ENCODE measurements at places on chromosomes 7 and 10. TPM values are rescaled to one million over a fixed set of nuclear protein-coding genes. Genes with fewer than 3 reads are reported as not detected.

GRCh38 chr10:121460733-121461132 is 137.5 kb downstream of the FGFR2 start:
- no peak for DNase-seq

DNA sequence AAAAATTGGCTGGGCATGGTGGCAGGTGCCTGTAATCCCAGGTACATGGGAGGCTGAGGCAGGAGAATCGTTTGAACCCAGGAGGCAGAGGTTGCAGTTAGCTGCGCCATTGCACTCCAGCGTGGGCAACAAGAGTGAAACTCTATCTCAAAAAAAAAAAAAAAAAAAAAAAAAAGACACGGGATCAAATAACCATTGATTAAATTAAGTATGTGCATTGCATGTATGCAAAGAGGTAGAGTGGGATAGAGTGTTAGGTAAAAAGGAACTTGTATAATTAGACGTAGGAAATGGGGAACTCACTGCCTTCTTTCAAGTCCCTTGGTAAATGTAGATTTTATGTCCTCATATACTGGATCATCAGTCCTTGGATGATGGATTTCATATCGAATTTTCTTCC is 13.1 kb downstream of the VCL start:
- no peak for DNase-seq

BAIAP2L1 gene
- 46.8 TPM for total RNA-seq

- DNase-seq, result peak; percentile 90
Measured at GRCh38 chr10:113073549-113074189, 123.6 kb downstream of the TCF7L2 start.

GRID2IP gene
- not detected for total RNA-seq

- DNase-seq, result no peak
Measured at GRCh38 chr10:93799155-93799708, 41.5 kb downstream of the LGI1 start.

- DNase-seq, result no peak
Measured at GRCh38 chr7:151900591-151900985, 23.7 kb upstream of the PRKAG2 start.

GRCh38 chr10:10782603-10783002 is 235.1 kb upstream of the CELF2 start:
- DNase-seq, result no peak

COL13A1 gene
- total RNA-seq, result 6.0 TPM

UPK3BL2 gene
- total RNA-seq, result 1.0 TPM

- no peak for DNase-seq
Measured at GRCh38 chr10:7998831-7999230, 55.7 kb upstream of the GATA3 start.

DNA sequence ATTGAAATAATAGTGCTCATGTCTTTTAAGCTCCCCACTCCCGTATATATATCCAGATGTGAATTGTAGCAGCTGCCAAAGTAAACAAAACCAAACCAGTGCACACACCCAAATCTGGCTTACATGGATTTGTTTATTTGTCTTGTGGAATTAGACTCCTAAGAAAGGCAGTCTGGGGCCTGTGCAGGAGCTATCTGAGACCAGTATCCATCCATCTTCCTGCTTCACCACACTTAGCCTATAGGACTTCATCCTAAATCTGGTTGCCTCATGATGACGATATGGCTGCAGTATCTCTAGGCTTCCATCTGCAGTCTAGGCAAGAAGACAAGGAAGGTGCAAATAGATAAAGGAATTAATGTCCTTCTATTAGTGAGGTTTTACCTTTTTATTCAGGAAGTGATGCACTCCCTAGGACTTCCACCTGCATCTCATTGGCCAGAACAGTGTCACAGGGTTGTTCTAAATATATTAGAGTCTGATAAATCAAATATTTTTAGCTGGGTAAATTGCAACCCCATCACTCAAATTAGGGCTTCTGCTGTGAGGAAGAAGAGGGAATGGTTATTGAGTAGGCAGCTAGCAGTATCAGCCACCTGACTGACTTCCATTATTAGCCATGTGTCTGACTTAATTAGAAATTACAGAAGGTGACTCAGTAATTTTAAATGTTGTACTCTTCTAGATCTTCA is 6.0 kb downstream of the WIPF3 start:
- DNase-seq, result no peak

- no peak for DNase-seq
Measured at GRCh38 chr10:130174328-130174727, 38.1 kb downstream of the GLRX3 start.

GRCh38 chr7:703049-703448 is 23.4 kb upstream of the DNAAF5 start:
- no peak for DNase-seq

NKX1-2 gene
- total RNA-seq, result not detected

GRCh38 chr10:67785098-67785497 is 52.9 kb downstream of the DNAJC12 start:
- no peak for DNase-seq

CNTNAP2 gene
- total RNA-seq, result 2.7 TPM

DNA sequence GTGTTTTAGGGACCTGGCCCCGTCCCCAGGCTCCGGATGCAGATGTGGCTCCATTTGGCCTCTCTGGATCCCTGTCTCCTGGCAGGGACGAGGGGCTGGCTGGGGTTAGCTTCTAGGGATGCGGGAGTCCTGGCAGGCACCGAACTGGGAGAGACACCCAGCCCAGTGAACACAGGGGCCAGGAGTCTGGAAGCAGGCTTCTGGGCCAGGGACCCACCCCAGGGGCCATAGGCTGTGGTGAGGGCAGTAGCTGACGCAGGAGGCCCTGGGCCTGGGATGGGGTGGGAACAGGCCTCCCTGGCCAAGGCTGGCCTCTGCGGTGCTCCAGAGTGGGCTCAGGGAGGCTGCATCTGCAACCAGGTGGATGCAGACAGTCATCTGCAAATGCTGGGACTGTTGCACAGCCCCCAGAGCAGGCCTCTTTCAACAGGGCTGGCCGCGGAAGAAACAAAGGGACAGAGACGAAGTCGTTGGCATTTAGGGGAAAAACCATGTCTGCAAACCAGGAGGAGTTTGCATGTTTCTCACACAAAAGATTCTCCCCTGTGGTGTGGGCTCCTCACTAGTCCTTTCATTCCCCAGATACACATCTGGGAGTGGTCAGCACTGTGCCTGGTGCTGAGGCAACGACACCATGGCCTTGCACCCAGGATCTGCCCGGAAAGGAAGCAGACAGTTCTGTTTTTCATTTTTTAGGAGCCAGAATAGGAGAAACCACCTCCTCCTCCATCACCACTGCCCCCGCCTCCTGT is 36.4 kb upstream of the ZNF488 start:
- no peak for DNase-seq

DNA sequence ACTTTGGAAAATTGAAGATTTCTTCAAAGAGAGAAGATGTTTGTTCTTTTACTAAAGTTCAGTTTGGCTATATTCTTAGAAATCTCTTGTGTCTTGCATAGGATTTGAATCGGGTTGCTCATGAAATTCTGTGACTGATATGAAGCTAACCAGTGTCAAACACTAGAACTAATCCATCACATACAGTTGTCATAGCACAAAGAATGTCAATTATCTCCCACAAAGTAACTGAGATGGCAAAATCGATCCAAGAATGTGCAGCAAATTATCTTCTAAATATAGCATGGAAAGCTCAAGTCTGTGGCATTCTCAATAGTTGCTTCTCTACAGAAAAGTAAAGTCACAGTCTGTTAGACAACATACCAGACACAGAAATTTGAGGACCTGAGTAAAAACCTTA is 768.1 kb upstream of the LRRN3 start:
- DNase-seq, result no peak

ADAM22 gene
- 1.2 TPM for total RNA-seq

ANKRD2 gene
- 6.8 TPM for total RNA-seq

DNA sequence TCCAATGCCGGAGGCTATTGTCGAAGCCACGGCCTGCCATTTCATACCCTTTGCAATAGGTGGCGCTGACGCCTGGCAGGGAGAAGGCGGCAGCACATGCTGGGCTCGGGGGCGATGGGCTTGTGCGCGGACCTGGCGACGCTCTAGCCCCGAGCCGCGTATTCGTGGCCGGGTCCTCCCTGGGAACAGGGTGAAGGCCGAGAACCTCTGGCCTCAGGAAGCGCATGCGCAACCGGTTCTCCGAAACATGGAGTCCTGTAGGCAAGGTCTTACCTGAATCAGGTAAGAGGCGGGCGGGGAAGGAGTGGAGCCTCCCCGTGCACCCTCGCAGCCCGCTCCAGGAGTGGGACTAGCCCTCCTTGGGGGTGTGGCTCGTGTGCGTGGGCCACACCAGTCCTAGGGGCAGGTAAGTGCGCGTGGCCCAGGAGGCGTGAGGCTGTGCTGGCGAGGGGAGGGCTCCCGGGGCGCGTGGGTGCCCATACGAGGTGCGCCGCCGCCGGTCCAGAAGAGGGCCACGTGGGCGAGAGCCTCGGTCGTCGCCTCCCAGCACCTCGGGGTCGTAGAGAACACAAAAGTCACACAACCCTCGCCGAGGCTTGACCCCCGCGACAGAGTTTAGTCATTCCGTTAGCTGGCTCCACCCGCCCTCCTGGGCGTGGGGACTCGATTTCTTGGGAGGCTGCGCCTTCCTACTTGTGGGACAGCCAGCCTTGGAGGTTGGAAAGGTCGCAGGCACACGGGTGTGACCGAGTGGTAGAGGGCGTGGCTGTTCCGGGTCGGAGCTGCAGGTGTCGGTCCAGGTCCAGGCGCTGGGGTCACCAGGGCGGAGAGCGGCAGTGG is 5.6 kb upstream of the MEST start:
- DNase-seq, result no peak

- DNase-seq, result no peak
Measured at GRCh38 chr10:35451151-35452016, 115.1 kb downstream of the CCNY start.

DNA sequence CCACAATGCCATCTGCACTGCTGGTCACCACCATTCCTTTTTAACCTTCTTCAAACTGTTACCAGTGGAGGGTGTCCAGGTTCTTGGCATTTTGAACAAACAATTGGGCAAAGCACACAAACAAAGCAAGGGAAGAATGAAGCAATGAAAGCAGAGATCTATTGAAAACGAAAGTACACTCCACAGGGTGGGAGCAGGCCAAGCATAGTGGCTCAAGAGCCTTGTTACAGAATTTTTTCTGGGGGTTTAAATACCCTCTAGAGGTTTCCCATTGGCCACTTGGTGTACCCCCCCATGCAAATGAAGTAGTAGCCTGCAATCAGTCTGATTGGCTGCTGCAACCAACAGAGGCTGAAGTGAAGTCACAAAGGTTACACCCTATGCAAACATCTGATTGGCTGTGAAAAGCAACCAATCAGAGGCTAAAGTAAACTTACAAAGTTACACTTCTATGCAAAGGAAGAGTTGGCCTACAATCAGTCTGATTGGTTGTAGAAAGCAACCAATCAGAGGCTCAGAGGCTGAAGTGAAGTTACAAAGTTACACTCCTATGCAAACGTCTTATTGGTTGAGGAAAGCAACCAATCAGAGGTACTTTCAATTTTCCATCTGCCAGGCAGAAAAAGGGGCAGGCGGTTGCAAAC is 103.2 kb upstream of the WAC start:
- DNase-seq, result no peak

GPR141 gene
- not detected for total RNA-seq

DNA sequence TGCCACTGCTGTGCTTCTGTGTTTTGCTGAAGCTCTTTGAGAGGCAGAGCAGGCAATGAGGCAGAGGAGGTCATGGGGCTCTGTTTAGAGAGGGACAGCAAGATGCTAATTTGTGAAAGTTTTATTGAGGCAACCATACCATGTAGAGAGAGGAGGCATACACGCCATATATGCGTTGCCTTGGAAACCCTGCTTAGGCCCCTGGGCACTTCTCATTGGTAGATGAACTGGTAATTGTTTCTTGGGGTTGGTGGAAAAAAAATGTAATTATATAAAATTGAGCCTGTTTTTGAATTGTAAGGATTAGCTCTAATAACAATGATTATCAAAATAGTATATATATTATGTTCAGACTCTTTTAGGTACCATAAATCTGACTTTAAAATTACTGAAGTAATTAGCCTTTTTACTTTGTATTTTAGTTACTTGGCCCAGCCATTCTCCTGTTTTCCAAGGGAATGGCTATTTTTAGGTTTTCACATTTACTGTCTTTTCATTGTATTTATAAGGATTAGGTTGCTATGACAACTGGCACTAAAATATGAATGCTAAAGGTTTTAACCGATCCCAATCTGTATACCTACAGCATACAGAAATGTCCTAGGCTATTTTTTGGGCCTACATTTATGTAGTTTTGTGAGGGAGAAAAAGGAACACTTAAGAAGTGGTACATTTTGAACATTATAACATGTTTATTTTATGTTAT is 52.4 kb downstream of the BZW2 start:
- no peak for DNase-seq

DNA sequence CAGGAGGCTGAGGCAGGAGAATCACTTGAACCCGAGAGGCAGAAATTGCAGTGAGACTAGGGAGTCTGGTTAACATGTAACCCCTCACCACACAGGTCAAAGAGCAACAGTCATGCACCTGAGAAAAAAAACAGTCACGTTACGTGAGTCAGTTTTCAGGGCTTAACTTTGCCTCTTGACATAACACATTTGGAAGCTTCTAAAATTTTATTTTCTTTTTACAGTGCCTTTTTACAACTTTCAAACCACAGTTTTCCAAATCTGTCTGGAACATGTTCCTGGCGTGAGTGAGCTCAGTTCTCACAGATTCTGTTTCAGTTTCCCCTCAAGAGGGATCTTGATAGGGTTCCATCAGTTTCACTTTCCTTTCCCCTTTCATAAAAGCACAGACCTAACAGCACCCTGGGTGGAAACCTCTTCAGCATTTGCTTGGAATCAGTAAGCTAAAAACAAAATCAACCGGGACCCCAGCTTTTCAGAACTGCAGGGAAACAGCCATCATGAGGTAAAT is 4.4 kb downstream of the IFIT3 start:
- no peak for DNase-seq

DNA sequence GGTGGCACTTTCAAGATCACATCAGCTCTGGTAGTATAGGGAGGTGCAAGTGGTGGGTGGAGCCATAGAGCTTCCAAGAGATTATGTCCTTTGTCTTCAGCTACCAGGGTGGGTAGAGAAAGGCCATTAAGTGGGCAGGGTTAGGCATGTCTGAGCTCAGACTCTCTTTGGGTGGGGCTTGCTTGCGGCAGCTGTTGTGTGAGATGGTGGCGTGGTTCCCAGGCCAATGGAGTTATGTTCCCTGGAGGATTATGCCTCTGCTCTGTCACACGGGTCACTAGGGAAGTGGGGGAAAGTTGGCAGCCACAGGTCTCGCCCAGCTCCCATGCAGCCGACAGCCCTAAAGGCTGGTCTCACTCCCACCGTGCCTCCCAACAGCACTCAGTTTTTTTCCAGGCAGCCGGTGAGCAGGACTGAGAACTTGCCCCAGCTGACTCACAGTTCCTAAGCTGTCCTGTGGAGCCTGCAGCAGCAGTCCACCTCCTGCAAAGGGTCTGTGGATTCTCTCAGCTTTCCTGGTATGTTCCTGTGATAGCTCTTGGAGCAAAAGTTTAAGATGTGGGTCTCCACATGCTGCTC is 459.0 kb downstream of the SH2D4B start:
- no peak for DNase-seq

GRCh38 chr10:102696736-102697135 is 17.5 kb downstream of the ARL3 start:
- DNase-seq, result no peak
